ENCODE measurements at places on chromosomes 4 and X.

- no peak for DNase-seq
These were observed 30.4 kb downstream of the FAT1 start for GRCh38 chr4:186693159-186693815.

DNA sequence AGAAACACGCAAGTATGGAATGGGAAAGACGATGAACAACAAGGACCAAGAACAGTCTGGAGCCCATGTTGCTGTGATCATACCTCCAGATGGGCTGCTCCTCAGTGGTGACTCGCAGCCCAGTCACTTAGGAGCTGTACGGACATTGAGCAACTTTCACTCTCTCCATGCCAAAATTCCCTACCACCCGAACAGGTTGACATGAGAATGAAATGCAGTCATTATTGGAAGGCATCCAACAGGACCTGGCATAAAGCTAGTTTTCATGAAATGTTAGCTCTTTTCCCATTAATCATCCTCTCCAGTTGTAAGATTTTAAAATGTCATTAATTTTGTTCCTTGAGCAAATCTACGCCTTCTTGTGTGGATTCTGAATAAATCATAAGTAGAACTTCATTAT, 82.7 kb upstream of the GPM6B start:
- DNase-seq = no peak

- no peak for DNase-seq
These were observed 42.6 kb downstream of the RGS12 start for GRCh38 chr4:3335385-3335784.

DNA sequence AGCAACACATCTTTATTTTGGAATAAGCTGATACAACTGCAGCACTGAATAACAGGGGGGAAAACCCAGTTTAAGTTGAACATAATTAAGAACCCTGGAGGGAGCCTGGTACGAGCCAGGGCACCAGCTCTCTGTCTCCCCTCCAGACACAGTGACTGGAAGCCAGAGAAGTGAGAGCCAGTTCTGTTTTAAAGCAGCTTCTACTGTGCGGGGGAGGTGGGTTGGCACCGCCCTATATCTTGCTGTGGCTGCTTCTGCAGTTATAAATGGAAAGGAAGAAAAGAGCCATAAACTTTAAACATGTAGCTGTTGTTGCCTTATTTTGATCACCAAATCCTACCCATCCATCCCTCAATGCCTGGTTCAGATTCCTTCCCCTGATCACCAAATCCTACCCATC, 207.9 kb upstream of the ANXA3 start:
- no peak for DNase-seq

- DNase-seq = no peak
These were observed 88.4 kb upstream of the CLNK start for GRCh38 chr4:10773010-10773409.

GRCh38 chr4:14125375-14126129, 498.0 kb upstream of the BOD1L1 start:
- no peak for DNase-seq

GRCh38 chr4:78544678-78545077, 6.9 kb upstream of the ANXA3 start:
- peak; percentile 33 for DNase-seq

- DNase-seq = no peak
These were observed 8.5 kb downstream of the FRMD7 start for GRCh38 chrX:132119283-132119682.

- no peak for DNase-seq
These were observed 107.8 kb downstream of the STOX2 start for GRCh38 chr4:184012937-184013336.

DNA sequence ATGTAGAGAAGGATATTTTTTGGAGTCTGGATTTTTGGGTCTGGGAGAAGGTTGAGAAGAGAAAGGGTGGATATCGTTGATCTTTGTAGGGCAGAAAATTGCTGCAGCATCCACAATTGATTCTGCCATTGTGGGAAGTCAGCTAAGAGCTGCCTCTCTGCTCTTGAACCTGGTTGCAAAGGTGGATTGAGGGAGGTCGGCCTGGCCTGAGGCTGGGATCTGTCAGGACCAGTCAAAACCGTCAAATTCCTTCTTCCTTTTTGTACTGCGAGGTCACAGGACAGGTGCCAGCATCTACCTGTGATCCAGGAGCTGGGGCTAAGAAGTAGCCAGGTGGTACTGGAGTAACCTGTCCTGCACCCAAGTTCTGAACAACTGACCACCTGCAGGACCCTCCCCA, 93.7 kb downstream of the SHOX start:
- DNase-seq = no peak

GRCh38 chr4:10715696-10716095, 31.1 kb upstream of the CLNK start:
- DNase-seq = no peak

GRCh38 chr4:136395212-136395722, 1137.0 kb downstream of the PCDH18 start:
- no peak for DNase-seq

- DNase-seq = no peak
These were observed 7.8 kb downstream of the FRMPD3 start for GRCh38 chrX:107457289-107457688.

GRCh38 chrX:8971116-8971515, 62.8 kb downstream of the FAM9B start:
- DNase-seq = no peak

DNA sequence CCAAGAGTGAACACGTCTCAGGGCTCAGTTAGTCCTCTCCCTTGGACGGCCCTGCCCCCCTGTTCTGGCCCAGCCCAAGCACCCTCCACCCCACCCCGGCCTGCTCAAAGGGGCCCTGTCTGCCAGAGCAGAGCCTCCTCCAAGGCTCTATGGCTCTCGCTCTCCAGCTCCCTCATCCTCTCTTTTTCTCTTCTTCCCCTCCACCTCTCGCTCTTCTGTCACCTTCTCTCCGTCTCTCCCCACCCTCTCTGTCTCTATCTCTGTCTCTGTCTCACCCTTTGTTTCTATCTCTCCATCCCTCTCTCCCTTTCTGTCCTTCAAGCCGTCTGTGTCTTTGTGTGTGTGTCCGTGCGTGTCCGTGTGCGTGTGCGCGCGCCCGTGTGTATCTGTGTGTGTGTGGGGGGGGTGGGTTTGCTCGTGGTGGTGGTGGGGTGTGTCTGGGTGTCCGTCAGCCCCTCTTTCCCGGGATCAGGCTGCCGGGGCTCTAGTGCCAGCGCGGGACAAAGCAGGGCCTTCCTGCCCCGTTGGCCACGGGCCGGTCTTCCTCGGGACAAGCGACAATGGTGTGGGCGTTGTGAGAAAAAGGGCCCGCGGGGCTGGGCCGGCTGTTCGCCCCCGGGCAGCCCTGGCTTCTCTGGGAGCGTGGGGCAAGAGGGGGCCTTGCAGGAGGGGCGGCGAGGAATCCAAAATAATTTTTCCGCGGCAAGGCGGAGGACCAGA, 8.7 kb downstream of the FRG2 start:
- no peak for DNase-seq

DNA sequence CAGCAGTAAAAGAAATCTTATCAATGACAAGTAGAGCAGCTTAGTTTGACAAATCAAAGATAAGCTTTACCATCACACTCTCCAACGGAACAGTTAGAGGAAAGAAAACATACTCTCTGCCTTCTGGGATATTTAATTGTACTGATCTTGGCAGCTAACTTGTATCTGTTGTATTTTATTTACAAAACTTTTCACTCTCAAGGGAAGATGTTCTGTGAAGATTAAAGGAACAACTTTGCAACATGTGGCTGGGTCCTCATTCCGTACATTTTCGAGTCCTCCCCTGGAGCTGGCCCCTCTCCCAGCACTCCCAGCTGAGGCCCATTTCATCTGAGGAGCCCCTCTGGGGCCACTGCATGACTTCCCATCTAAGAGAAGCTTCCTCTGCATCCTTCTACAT, 74.4 kb downstream of the RPS3A start:
- peak; percentile 63 for DNase-seq

DNA sequence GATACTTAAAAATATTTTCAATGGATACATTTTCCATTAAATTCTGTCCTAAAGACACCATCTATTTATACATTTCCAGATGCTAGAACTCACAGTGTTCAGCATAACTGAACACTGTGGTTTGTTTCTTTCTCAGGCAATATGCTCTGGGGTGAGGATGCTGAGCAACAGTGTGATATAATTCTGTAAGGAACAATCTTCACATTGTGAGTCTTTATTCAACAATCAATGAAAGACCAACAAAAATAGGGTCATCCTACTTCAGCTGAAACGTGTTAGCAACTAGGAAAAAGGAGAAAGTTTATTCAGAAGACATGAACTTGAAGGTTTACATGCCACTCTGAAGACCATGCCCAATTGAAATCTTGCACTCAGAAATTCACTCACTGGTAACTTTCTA, 284.8 kb downstream of the UNC5C start:
- DNase-seq = no peak

DNA sequence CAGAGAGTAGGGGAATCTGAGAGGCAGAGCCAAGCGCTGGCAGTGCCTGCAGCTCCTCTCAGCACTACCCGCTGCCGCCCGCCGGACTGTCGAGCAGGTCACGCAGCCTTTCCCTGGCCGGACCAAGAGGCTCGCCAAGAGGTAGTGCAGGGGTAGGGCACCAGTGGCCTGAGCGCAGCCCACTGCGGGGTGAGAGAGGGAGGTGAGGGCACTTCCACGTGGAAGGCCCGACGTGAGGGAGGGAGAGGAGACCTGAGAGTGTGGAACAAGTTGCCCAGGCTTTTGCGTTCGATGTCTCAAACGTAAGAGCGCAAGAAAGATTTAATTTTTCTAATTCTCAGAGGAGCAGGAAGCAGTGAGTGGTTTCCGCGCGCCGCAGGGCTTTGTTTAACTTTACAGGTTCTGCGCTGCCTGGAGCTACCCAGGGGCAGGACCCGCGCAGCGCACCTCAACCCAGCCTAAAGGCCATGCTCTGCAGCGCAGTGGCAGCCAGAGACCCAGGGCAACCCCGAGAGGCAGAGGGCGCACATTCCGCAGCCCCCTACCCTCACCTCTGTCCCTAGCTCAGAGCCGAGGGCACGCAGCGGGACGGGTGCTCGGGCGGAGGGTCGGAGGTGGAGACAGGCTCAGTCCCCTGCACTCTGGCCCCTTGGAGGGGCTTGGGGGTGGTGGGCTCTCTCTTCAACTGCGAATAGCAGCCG, 14.9 kb downstream of the ARHGAP36 start:
- no peak for DNase-seq

- no peak for DNase-seq
These were observed 1646.4 kb upstream of the ADGRL3 start for GRCh38 chr4:59553721-59554091.

GRCh38 chr4:106486533-106486932, 118.0 kb upstream of the GIMD1 start:
- no peak for DNase-seq
